ENCODE measurements at places on chromosomes 12 and 14. TPM values are rescaled to one million over a fixed set of nuclear protein-coding genes. Genes with fewer than 3 reads are reported as not detected.
A peak's percentile ranks its signal among the peaks of the same experiment; 100 is the strongest.

LALBA gene
- total RNA-seq, result not detected

DLGAP5 gene
- total RNA-seq, result 48.7 TPM

KCNK13 gene
- total RNA-seq, result not detected

HOXC5 gene
- total RNA-seq, result 5.0 TPM

- no peak overlapping the region for H3K4me3 ChIP-seq
- no peaks in the 10 kb centered on the region for H3K4me1 ChIP-seq
- H3K27ac ChIP-seq, result no peak overlapping the region
- no peak for DNase-seq
- H3K27me3 ChIP-seq, result peaks cover 9% of the 10 kb centered on the region
Measured at GRCh38 chr12:114420944-114421335, 15.0 kb upstream of the TBX5 start.

DNA sequence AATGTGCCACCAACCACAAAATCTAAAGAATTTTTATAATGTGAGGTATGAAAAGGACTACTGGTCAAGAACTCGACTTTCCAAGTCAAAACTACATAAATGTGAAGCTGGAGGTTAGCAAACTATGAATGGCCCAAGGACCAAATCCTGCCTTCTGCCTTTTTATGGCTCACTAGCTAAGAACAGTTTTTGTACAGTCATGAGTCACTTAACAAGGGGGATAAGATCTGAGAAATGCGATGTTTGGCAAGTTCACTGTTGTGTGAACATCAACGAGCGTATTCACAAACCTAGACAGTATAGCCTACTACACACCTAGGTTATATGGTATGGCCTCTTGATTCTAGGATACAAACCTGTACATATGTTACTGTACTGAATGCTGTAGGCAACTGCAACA, 28.2 kb downstream of the FERMT2 start:
- no peaks in the 10 kb centered on the region for H3K36me3 ChIP-seq
- no peaks in the 10 kb centered on the region for H3K27me3 ChIP-seq

DNA sequence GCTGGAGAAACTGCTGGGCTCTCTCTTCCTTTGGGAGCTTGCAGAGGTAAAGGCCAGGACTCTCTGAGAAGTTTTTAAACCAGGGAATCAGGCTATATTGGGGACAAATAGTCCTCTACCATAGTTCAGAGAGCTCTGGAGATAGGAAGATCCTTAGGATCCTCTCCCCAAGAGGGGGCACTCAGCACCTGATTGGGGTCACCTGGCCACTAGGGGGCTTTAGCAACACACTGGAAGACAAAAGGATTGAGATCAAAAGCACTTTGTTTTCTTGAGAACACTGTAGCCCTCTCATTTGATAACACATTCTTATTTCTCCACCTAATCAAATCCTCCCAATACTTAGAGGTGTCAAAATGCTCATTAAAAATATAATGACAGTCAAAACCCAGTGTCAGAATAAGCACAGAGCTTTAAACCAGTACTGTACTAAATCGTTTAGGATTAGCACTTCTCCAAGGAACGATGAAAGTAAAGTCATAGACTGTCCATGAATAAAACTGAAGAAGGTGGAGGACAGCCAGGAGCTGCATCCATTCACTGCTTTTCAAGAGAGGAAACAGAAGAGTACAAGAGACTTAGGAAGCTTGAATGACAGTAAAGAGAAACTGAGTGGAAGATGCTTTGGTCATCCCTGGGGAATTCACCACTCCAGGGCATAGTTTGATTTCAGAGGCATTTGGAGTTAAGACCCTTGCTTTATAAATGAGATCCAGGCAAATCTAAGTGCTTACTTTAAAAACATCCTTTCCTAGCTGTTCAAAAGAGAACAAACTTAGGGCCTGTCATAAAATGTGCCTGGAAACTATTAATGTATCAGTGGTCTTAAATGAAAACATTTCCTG, 26.5 kb downstream of the BMP4 start:
- no peaks in the 10 kb centered on the region for H3K4me1 ChIP-seq
- H3K27ac ChIP-seq, result no peak overlapping the region
- H3K4me3 ChIP-seq, result no peak overlapping the region
- peak; percentile 4 for DNase-seq
- H3K36me3 ChIP-seq, result no peaks in the 10 kb centered on the region
- no peaks in the 10 kb centered on the region for H3K27me3 ChIP-seq

DNA sequence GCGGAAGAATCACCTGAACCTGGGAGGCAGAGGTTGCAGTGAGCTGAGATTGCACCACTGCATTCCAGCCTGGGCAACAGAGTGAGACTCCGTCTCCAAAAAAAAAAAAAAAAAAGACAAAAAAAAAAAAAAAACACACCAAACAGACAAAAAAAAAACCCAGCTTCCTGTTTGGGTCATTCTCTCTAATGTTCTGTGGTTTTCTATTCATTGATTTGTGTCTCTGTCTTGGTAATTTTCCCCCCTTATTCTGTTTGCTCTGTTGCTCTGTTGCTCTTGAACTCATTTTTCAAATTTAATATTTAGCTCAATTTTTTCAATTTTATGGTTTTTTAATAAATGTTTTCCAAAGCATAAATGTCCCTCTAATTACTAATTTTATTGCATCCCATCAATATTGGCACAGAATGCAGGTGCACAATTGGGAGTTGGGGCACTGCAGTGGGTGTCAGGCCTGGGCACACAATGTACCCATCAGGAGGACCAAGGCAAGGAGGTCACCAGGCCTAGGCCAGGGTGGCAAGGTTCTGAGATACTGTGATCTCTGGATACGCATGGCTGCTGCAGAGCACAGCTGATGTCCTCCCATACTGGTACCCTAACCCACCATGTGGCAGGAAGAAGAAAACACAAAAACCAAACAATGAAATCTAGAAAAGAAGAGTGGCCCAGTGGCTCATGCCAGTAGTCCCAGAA, 8.0 kb upstream of the GNPTAB start:
- H3K36me3 ChIP-seq, result no peaks in the 10 kb centered on the region
- no peaks in the 10 kb centered on the region for H3K4me1 ChIP-seq
- no peaks in the 10 kb centered on the region for H3K27me3 ChIP-seq
- DNase-seq, result no peak
- H3K27ac ChIP-seq, result no peak overlapping the region

DNA sequence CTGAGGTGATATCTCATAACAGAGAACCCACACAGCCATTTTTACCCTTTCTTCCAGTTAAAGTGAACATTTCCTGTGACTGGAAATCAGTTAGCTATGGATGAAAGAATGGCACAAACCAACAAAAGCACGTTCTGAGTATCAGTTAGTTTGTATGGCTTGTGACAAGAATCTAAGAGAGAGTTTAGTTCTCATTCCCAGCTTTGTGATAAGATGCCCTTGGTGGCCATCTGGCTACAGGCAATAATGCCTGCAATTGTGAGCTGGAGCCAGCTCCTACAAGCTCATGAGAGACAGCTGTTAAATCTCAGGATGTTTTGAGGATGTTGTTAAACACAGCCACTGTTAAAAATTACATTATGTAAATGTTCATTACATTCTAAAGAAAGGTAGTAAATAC, 122.0 kb upstream of the FRMD6 start:
- H3K4me3 ChIP-seq, result no peak overlapping the region
- no peaks in the 10 kb centered on the region for H3K27me3 ChIP-seq
- peaks cover 14% of the 10 kb centered on the region for H3K4me1 ChIP-seq
- H3K27ac ChIP-seq, result peak overlapping the region; percentile 12
- no peaks in the 10 kb centered on the region for H3K36me3 ChIP-seq

- H3K4me3 ChIP-seq, result no peak overlapping the region
- no peaks in the 10 kb centered on the region for H3K4me1 ChIP-seq
- peaks cover 8% of the 10 kb centered on the region for H3K36me3 ChIP-seq
- no peak overlapping the region for H3K27ac ChIP-seq
- H3K27me3 ChIP-seq, result no peaks in the 10 kb centered on the region
Measured at GRCh38 chr12:119748497-119748896, 80.6 kb downstream of the PRKAB1 start.

- H3K27me3 ChIP-seq, result no peaks in the 10 kb centered on the region
- no peak overlapping the region for H3K4me3 ChIP-seq
- no peaks in the 10 kb centered on the region for H3K36me3 ChIP-seq
Measured at GRCh38 chr12:87384226-87384625, 645.0 kb downstream of the C12orf50 start.

DNA sequence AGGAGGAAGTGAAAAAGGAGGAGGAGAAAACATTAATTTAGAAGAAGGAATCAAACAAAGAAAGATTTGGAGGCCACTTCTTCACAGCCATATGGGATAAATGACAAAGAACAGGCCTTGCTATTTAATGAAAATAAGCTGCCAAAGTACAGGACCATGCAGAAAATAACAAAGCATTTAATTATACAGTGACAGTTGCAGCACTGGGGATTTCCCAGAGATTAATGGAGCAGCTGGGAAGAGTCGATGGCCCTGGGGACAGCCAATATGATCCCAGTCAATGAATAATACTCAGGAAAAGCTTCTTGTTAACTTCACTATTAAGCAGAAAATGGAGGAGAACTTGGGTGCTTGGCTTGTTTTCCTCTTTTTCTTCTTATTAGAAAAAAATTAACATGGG, 34.6 kb downstream of the RERG start:
- no peaks in the 10 kb centered on the region for H3K4me1 ChIP-seq
- no peak overlapping the region for H3K27ac ChIP-seq
- no peak for DNase-seq
- no peaks in the 10 kb centered on the region for H3K27me3 ChIP-seq
- H3K36me3 ChIP-seq, result no peaks in the 10 kb centered on the region
- no peak overlapping the region for H3K4me3 ChIP-seq

- no peaks in the 10 kb centered on the region for H3K4me1 ChIP-seq
- no peak overlapping the region for H3K27ac ChIP-seq
- H3K36me3 ChIP-seq, result no peaks in the 10 kb centered on the region
- DNase-seq, result no peak
Measured at GRCh38 chr12:126492181-126492580, 1426.9 kb downstream of the AACS start.

- DNase-seq, result no peak
- no peaks in the 10 kb centered on the region for H3K4me1 ChIP-seq
- H3K27ac ChIP-seq, result no peak overlapping the region
- no peak overlapping the region for H3K4me3 ChIP-seq
Measured at GRCh38 chr14:92978229-92979021, 55.5 kb downstream of the CHGA start.

DNA sequence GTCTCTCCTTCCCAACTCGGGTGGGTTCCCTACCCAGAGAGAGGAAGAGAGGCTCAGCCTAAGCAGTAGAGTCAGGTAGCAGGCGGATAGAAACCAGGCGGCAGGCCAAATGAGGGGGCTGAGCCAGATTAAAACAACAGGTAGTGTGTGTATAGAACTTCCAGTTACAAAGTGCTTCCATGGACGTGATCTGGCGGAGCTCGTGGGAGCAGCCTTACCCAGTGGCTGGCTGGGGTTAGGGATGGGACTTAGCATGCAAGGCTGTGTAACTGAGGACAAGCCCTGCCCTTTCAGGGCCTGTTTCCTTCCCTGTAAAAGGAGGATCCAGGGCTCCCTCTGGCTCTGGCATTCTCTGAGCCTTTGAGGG, 8.3 kb downstream of the KRT80 start:
- H3K4me3 ChIP-seq, result no peak overlapping the region
- no peaks in the 10 kb centered on the region for H3K36me3 ChIP-seq
- DNase-seq, result no peak
- peak overlapping the region; percentile 75 for H3K27ac ChIP-seq
- no peaks in the 10 kb centered on the region for H3K27me3 ChIP-seq

- H3K27me3 ChIP-seq, result no peaks in the 10 kb centered on the region
- H3K36me3 ChIP-seq, result no peaks in the 10 kb centered on the region
- H3K4me1 ChIP-seq, result peaks cover 98% of the 10 kb centered on the region
- DNase-seq, result no peak
- H3K4me3 ChIP-seq, result no peak overlapping the region
Measured at GRCh38 chr12:64669270-64669842, 59.1 kb downstream of the RASSF3 start.

- H3K27me3 ChIP-seq, result no peaks in the 10 kb centered on the region
- H3K4me3 ChIP-seq, result peak overlapping the region; percentile 19
- H3K36me3 ChIP-seq, result no peaks in the 10 kb centered on the region
- H3K4me1 ChIP-seq, result peaks cover 77% of the 10 kb centered on the region
Measured at GRCh38 chr12:27555925-27556778, 32.1 kb downstream of the PPFIBP1 start.

- no peak for DNase-seq
- no peak overlapping the region for H3K27ac ChIP-seq
- no peaks in the 10 kb centered on the region for H3K27me3 ChIP-seq
- no peaks in the 10 kb centered on the region for H3K36me3 ChIP-seq
- no peaks in the 10 kb centered on the region for H3K4me1 ChIP-seq
- H3K4me3 ChIP-seq, result no peak overlapping the region
Measured at GRCh38 chr14:82192387-82192786, 658.7 kb upstream of the SEL1L start.

DNA sequence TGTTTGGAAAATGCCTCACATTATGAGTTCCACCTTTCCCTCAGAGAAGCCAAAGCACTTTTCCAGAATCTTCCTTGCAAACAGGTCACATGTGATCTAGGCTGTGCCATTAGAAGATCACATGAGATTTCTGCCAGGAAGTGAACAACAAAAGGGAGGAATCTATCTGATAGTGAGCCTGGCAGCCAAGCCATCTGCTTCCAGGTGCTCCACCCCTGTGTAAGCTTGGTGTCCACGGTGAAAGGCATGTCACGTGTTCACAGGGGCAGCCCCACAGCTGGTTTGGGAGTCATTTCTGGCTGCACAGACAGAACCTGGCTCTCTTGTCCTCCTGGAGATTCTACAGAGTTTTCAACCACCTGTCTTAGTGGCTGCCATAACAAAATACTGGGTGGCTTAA, 3.5 kb upstream of the KSR2 start:
- no peak overlapping the region for H3K4me3 ChIP-seq
- peaks cover 22% of the 10 kb centered on the region for H3K27me3 ChIP-seq
- H3K4me1 ChIP-seq, result no peaks in the 10 kb centered on the region
- no peaks in the 10 kb centered on the region for H3K36me3 ChIP-seq
- DNase-seq, result no peak

GRCh38 chr12:13390381-13390861, 193.9 kb downstream of the EMP1 start:
- no peak overlapping the region for H3K4me3 ChIP-seq
- no peaks in the 10 kb centered on the region for H3K27me3 ChIP-seq
- no peaks in the 10 kb centered on the region for H3K36me3 ChIP-seq

DNA sequence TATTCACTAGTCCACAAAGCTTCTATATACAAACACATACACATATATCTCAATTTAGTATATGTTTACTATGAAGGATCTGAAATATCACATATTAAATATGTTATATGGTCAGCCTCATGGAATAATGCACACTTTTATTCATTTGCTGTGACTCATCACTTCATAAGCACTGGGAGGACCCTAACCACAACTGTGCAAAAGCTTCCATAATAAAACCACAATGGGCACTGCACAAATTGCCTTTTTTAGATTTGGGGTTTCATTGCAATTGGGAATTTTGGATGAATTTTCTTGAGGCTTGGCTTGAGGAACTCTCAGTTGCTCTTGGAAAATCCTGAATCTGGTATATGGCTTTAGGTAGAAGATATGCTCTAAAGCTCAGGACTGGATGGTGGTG, 399.4 kb downstream of the C12orf75 start:
- no peaks in the 10 kb centered on the region for H3K36me3 ChIP-seq
- no peak overlapping the region for H3K27ac ChIP-seq
- no peak overlapping the region for H3K4me3 ChIP-seq
- H3K27me3 ChIP-seq, result no peaks in the 10 kb centered on the region
- no peaks in the 10 kb centered on the region for H3K4me1 ChIP-seq
- no peak for DNase-seq

- no peaks in the 10 kb centered on the region for H3K4me1 ChIP-seq
- no peaks in the 10 kb centered on the region for H3K36me3 ChIP-seq
- H3K27ac ChIP-seq, result no peak overlapping the region
- no peak for DNase-seq
- H3K27me3 ChIP-seq, result peaks cover 2% of the 10 kb centered on the region
Measured at GRCh38 chr14:60506462-60506984, 2.4 kb upstream of the SIX6 start.
